Stimulated activated CD8-positive, alpha-beta memory T cell treated with anti-CD3 and anti-CD28 coated beads, Interleukin-15, amount 100 ng/mL, for 1 hour (primary cell): ENCODE measurements at places on chromosomes 7 and 10.

GRCh38 chr7:130966246-130967009, 232.4 kb upstream of the KLF14 start:
- no peak for DNase-seq

DNA sequence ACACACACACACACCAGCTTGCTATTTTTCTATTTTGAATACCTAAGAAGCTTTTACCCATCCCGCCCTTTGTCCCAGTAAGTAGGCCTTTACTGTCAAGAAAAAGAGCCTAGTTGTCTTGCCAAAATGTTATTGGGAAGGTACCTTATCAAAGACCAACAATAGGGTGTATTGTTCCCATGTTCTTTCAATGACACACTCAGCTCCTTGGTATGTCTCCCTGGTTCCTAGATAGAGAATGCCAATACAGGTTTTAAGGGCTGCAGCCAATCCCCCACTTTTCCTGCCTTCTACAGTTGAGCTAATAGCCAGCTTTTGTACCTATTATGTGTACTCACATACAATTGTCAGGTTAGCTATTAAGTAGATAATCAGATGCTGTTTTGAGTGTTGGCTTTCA, 92.0 kb upstream of the LRRTM3 start:
- DNase-seq = no peak

DNA sequence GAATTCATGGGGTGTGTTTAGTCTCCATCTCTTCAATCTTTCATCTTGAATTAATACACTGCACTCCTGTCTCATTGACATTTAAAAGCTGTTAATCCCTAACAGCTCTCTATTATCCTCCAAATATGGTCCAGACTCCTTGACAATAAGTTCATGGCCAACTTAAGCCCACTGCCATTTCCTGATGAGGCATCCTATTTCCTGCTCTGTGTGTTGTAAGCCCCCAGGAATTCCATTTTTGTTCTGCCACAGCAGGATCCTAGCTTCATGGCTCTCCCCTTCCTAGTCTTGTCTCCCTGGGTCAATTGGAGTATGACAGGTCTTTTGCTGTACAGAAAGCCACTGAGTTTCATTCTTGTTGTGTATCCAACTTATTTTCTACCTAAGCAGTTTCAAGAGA, 218.8 kb downstream of the OTUD1 start:
- no peak for DNase-seq

- no peak for DNase-seq
Observed at GRCh38 chr10:103096130-103096529, 96.9 kb downstream of the NT5C2 start.

- DNase-seq = no peak
Observed at GRCh38 chr7:116363637-116364432, 135.7 kb upstream of the CAV2 start.

GRCh38 chr7:39746103-39746819, 122.9 kb downstream of the RALA start:
- DNase-seq = peak; percentile 42

GRCh38 chr7:121133444-121133843, 144.9 kb downstream of the CPED1 start:
- DNase-seq = no peak

DNA sequence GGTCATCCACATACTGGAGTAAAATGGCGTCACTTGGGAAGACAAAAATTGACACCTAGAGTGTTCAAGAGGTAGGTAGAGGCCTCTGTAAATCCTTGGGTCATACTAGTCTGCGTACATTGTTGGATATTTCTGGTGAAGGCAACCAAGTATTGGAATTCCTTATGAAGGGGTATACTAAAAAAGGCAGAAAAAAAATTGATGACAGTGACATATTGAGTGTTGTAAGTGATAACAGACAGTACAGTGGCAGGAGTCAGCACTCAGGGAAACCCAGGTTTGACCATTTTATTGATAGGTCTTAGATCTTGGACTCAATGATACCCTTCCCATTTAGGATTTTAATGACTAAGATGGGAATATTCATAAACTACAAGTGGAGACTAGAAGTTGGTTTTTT, 359.1 kb upstream of the VSTM2A start:
- no peak for DNase-seq

DNA sequence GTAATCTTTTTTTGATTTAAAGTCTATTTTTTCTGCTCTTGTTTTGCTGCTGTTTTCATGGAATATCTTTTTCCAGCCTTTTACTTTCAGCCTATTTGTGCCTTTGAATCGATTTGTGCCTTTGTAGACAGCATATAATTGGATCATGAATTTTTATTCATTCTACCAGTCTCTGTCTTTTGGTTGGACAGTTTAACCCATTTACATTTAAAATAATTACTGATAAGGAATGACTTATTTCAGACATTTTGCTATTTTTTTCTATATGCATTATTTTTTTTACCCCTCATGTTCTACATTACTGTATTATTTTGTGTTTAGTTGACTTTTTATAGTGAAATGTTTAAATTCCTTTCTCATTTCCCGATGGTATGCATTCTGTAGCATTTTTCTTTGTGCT, 99.6 kb downstream of the EXOC4 start:
- no peak for DNase-seq

DNA sequence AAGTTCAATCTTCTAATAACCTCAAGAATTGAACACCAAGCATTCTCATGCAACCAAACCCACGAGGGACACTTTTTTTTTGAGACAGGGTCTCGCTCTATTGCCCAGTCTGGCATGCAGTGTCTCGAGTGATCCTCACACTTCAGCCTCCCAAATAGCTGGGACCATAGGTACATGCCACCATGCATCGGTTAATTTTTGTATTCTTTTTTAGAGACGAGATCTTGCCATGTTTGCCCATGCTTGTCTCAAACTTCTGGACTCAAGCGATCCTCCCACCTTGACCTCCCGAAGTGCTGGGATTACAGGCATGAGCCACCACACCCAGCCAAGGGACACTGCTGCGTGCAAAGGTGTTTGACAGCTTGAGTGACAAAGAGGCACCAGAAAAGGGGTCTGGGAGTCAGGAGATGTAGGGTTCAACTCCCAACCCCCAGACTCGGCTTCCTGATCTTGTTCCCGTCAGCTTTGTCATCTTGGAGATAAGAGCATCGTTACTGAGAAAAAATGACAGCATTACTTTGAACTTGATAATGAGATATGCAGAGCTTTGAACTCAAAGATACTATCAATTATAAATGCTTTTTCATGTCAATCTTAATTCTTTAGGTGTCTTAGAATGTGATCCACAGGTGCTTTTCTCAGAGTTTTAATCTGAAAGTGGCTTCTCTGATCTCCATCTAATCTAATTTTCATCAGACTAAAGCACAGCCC, 1.6 kb upstream of the CYTH3 start:
- no peak for DNase-seq
